ENCODE measurements at places on chromosomes 3 and 15.

DNA sequence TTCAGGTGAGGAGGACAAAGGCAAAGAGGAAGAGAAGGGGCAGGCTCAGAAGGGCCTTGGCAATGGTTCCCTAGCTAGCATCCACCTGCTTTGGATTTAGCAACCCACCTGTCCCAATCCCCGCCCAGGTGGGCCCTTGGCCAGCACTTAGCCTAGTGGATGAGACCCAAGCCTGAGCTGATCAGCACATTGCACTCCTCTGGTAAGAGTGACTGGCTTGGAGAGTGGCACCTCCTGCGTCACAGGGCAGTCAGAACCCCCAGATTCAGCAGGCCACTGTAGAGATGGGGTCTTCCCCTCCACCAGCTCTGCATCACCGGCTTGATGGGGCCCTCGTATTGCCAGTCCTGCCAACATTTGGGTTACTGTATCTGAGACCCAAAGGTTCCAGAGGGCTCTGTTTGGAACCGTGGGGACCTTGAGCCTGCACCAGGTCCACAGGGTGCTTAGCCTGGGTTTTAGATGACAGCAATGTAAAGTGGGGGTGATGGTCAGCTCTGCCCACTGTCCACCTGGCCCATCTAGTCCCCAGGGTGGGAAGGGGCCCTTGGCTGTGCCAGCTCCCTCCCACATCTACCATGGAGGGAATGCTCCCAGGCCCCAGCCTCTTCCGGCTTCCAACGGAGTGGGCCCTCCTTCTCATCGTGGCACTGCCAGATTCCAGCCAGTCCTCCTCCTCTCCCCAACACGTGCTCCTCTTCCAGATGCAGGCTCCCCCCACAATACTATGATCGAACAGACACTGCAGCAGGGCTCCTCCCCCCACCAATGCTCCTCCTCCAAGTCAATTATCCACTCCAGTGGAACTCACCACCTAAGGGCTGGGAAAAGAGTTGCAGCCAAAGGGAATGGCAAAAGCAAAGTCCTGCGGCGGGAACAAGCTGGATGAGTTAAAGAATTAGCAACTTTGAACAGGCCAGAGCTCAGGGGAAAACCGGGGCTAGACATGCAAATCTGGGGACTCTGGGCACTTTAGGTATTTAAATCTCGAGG, 45.7 kb downstream of the LHFPL4 start:
- DNase-seq, result no peak

DNA sequence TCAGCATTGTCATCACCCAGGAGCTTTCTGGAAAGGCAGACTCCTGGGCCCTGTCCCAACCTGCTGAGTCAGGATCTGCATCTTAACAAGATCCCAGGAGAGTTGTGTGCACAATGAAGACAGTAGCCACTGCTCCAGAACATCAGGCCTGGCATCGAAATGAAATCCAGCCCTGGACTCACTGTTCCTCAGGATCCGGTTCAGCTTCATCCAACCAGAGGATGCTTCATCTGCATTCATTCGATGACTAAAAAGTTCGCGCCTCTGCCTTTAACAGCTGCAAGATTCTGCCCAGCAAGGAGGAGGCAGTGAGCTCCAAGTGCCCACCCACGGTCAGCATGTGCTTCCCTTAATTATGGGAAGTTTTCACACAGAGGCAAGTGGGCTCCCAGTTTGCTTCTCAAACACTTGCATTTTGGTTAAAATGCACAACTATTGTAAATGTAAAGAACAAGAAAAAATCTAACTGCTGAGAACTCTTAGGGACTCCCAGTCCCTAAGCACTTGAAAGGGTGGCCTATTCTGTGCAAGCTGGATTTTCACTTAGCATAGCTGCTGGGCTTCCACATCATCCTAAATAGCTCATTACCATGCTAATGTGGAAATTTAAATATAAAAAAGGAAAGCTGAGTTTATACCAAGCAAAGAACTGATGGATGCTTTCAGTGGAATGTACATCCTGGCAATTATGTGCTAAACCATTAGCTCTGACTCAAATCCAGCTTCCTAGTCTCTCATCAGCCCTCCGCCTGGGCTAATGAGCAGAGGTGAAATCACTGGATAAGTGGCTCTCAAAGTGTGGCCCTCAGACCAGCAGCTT, 25.5 kb upstream of the ESYT3 start:
- no peak for DNase-seq

GRCh38 chr3:74075241-74075640, 450.5 kb upstream of the PDZRN3 start:
- no peak for DNase-seq

DNA sequence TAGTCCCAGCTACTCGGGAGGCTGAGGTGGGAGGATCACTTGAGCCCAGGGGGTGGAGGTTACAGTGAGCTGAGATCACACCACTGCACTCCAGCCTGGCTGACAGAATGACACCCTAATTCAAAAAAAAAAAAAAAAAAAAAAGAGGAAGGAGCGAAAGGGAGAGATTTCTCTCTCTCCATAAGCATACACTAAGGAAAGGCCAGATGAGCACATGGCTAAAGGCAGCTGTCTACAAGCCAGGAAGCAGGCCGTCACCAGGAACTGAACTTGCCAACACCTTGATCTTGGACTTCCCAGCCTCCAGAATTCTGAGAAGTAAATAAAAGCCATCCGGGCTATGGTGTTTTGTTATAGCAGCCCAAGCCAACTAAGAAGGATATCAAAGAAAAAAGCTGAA, 7.5 kb downstream of the SRGAP3 start:
- no peak for DNase-seq

DNA sequence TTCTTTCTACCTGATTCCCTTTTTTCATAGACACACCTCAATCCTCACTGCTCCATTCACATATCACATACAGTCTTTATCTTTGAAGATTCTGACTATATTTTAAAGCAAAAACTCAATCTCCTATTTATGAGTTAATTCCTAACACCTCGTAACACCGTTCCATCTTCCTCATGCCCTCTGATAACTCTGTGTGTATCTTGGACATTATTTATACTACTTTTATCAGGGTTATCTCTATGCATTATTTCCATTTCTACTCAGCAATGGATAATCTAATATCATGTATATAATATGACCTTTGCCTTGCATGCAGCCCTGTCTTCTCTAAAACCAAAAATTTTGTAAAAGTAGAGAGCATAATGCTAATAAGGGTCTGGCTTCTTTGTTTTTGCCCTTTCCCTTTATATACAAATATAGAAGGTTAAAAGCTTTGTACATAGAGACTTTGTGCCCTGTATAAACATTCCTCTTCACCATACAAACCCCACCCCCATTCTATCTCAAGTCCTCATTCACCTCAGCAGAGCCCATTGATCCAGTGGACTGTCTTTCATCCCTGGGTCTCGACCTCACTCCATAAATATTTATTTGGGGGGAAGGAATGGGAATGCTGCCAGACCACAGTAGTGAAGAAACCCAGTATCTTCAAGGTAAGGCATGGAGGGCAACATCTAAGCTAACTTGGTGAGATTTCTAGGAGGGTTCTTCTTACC, 21.8 kb downstream of the TRIM42 start:
- no peak for DNase-seq

DNA sequence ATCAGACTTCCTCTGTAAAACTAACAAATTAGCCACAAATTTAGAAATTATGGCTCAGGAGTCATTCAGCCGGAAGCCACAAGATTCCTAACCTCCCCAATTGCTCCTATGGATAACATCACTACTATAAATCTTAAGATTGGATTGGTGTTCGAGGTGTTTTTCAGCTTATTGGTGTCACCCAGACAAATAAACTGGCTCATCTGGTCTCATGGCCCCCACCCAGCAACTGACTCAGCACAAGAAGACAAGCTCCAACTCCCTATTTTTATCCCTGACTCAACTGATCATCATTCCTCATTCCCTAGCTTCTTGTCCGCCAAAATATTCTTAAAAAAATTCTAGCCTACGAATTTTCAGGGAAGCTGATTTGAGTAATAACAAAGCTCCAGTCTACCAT, 135.1 kb upstream of the STRIT1 start:
- peak; percentile 9 for DNase-seq

DNA sequence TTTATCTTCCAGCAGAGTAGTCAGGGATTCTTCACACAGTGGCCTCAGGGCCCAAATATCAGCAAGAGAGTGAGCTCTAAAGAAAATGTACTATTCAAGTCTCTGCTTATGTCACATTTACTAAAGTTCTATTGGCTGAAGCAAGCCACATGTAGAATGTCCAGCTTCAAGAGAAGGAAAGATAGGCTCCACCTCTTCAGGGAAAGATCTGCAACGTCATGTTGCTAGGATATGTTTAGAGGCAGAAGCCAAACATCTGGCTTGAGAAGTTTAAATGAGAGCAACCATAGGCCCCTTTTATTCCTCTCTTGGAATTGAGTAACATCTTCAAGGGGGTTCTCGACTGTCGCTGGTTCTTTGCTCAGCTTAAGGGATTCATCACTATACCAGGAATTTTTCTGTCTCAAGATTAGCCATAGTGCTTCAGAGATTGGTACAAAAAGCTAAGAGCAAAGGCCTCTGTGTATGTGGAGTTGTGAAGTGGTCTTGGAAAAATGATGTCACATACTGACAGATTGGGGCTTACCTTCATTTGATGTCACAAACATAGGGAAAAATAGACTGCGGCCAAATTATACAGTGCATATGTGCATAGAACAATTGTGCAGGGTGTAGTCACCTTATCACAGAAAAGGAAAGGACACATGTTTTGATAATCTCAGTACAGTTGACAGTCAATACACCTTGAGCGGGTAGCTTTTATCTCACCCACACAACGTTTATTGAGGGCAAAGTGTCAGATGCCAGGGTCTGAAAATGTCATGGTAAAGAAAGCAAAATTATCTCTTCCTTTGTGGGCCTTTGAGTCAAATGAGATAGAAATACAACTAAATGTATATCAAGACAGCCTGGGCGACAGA, 11.3 kb upstream of the THRB start:
- DNase-seq, result no peak

- DNase-seq, result no peak
These were observed 215.3 kb downstream of the ROBO2 start for GRCh38 chr3:77254967-77255831.

GRCh38 chr15:74655424-74655823, 39.8 kb downstream of the CLK3 start:
- DNase-seq, result no peak

DNA sequence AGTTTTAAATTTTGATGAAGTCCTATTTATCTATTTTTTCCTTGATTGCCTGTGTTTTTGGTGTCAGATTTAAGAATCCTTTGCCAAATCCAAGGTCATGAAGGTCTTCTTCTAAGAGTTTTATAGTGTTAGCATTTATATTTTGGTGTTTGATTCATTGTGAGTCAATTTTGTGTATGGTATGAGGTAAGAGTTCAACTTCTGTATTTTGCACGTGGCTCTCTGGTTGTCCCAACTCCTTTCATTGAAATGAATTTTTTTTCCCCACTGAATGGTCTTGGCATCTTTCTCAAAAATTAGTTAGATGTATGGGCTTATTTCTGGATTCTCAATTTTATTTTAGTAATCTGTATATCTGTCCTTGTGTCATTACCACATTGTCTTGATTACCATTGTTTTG, 57.1 kb upstream of the STRIT1 start:
- no peak for DNase-seq

- DNase-seq, result no peak
These were observed 28.2 kb downstream of the IDH2 start for GRCh38 chr15:90074023-90074422.

All from AG04449 (cell line).